Effector CD4-positive, alpha-beta T cell (primary cell): ENCODE measurements at places on chromosomes 11 and 22.

DNA sequence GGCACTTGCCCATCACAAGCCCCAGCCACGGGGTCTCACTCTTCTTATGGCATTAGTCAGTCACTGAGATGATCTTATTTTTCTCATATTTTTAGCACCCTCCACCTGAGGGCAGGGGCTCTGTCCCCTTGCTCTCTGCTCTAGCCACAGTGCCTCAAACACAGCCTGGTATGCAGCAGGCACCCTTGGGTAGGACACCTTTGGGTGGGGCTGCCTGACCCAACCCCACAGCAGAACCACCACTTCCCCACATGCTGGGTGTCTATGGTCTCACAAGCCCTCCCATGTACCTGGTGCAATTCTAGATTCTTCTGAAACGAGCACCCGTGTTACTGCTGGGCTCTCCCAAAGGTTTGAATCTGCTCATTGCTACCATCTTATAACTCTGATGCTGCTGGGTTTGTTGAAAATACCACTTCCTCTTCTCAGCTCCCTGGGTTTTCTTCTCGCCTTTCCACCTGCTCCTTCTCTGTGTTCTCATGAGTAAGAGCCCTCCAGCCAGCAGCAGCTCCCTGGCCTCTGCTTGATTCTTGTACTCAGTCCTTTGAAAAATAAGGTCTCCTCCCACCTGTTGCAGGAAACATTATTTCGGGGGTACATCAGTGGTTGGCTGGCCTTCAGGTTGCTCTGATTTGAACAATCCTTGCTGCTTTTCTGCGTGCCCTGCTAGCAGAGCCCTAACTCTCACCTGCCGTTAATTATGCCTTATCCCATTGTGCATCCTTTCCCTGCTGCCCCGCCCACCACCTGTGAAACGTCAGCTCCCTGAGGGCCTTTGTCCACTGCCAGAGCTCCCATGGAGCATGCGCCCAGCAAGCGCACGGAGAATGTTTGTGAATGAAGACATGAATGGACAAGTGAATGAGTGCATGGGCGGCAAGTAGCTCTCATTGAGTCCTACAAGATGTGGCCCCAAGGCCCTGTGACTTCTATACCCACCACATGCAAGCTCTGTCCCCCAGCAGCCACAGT, 1181.6 kb downstream of the TBC1D22A start:
- no peak for DNase-seq

GRCh38 chr11:123111465-123111864, 49.5 kb upstream of the HSPA8 start:
- DNase-seq, result no peak

DNA sequence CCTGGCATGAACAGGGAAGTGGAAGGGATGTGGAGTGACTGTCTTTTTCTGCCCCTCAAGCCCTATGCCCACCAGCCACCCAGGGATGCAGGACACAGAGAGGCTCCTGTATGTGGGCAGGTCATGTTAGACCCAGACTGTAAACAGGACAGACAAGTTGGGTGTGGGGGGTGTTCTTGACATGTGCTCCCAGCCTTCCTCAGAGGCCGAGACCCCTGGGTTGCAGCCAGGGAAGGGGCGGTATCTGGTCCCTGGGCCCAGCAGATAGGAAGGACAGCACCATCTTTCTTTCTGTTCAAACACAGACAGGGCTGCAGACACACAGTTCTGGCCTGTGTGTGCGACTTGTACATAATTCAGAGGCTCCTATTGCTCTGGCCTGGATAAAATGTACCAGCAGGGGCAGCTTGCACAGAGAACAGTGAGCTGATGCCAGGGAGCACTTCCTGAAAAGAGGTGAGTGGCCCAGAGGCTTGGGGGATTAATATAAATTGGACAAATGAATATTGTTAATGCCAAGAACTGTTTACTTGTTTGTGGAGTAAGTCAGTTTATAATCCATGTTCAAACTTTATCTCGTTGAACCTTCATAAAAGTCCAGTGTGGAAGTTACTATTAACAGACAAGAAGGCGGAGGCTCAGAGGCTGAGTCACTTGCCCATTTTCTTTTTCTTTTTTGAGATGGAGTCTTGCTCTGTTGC, 16.6 kb downstream of the GDPD5 start:
- no peak for DNase-seq

DNA sequence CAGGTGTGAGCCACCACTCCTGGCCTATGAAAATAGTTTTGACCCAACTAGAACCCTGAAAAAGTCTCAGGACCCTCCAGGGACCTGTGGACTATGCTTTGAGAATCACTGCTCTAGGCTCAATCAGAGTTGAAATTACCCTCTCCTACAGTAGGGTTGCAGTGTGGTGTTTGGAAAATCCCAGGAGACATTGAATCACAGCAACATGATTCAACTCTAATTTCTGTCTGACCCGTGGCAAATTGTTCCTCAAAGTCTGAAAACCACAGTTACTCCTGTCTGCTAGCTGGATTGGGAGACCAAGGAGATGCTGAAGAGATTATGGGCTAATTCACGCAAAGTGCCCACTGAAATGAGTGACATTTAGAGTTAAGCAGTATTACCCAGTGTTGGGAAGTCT, 5.4 kb upstream of the MTMR3 start:
- DNase-seq, result no peak

DNA sequence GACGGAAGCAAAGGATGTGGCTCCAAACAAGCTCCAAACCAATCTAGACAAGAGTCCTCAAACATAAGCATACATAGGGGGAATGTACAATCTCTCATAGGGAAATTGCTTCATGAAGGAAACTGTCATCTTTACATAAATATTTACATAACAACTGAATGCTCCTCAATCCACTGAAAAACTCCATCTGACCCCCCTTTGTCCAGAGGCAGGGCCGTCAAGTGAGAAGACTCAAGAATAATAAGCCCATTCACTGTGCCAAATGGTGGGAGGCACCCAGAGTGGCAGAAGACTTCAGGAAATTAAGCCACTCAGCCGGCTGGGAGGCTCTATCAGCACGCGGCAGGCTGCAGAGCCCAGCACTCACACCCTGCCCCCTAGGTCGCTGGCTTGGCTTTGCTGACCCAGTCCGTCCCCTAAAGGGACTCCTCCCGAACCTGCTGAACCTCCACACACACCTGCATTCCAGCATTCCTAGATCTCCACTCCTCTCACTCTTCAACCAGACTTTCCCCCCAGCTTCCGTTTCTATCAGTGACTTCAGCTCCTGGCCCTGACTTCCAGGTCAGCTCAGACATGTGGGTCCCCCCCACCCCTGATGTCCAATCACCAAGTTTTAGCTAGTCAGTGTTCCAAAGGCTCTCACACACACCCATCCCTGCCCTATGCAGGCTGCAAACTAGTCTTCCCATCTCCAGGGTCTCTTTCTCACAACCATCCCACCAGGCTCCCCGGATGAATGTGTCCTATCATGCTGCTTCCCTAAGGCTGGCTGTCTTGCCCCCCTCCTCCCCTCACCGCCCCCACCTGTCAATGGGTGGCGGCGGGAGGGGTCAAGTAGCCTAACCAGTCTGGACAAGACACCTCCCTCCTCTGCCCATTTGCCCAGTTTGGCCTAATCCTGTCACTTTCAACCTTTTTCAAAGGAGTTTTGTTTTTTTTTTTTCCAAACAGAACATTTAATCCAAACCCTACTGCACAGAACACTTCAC, 11.3 kb downstream of the VPS37C start:
- no peak for DNase-seq

GRCh38 chr11:107017104-107017432, 1.2 kb downstream of the GUCY1A2 start:
- no peak for DNase-seq

GRCh38 chr11:107816028-107816427, 42.6 kb downstream of the SLC35F2 start:
- no peak for DNase-seq

DNA sequence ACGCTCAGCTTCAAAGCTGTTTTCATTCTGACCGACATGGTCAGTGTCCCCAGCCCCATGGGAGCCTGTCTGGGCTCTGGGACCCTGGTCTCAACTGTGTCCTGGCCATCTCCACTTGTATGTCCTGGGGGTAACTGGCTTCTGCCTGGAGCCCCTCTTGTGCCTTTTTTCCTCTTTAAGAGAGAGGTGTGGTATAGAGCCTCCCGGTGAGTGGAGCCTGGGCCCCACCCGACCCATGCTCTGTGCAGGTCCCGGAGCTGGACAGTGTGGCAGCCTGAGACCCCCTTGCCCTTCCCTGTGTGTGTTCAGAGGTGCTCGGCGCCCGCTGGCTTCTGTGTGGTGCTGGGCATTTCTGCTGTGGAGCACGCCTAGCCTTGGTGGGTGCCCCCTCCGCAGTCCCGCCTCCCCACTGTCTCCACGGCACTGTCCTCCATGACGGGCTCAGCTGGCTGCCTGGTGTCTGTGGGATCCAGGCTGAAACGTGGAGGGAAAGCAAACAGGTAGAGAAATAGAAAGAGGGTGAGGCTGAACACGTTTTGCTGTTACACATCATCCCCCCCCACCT, 74.9 kb downstream of the PARVB start:
- DNase-seq, result no peak

- DNase-seq, result no peak
Measured at GRCh38 chr11:126465573-126466188, 110.2 kb downstream of the ST3GAL4 start.

GRCh38 chr11:46377831-46378230, 3.6 kb upstream of the MDK start:
- DNase-seq, result no peak

DNA sequence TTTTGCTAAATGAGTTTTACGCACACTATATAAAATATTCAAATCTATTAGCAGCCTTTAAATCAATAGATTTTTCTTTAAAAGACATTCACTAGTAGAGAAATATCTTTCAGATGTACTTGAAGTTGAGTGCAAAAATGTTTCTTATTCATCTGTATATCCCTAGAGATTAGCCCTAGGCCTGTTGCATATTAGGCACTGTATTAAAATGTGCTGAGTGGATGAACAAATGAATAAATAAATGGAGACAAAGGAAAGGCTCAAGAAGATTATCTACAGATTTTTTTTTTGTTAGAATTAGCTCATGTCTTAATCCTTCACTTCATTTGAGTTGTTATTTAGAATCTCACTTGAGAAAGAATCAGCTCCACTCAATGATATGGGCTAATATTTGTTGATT, 12.0 kb upstream of the MMP13 start:
- no peak for DNase-seq

DNA sequence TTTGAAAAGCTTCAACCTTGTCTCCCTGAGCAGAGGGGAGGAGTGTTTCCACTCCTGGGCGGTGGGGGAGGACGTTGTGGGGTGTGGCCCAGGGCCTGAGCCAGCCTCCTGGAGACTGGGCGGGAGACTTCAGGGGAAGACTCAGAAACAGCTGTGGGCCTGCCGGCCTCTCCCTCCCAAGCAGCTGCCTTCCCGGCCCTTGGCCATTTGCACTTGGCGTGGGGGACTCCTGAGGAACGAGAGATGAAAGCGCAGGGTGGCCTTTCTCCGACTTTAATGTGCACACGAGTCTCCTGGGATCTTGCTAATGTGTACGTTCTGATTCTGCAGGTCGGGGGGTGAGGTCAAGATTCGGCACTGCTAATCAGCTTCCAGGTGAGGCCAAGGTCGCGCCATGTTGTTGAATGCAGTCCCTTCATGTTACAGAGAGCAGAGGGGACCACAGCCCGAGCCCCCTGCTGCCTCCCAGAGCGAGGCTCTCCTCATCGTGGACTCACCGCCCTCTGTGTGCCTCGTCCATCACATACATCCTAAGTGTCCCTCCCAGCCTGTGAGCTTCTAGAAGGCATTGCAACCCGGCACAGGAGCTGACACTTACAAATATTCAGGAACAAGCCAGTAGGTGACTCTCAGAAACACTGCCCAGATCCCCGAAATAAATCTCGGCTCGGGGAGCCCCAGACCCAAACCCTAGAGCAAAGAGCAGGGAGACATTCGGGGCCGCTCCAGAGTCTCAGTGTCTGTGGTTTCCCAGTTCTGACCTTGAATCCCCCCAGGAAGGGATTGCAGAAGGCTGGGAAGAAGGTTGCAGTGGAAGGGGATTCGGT, 7.7 kb downstream of the LIF start:
- DNase-seq, result no peak

- DNase-seq, result peak; percentile 23
Measured at GRCh38 chr11:57324154-57324885, 432 bp downstream of the TNKS1BP1 start.

GRCh38 chr11:75013051-75013450, 24.3 kb downstream of the NEU3 start:
- no peak for DNase-seq

- DNase-seq, result no peak
Measured at GRCh38 chr22:17891481-17892167, 117.4 kb upstream of the BID start.

GRCh38 chr11:106234794-106235193, 157.3 kb downstream of the AASDHPPT start:
- no peak for DNase-seq

DNA sequence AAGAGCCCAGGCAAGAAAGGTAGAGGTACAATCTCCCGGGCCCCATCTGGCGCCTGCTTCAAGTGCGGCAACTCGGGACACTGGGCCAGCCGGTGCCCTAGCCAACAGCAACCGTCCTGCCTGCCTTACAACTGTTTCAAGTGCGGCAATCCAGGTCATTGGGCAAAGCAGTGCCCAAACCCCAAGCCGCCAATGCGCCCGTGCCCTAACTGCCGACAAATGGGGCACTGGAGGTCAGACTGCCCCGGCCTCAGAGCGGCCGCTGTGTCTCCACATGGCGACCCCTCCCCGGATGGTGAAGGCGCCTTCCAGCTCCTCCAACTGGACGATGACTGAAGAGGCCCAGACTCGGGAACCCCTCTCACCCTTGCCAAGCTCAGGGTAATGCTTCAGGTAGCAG, 11.4 kb upstream of the OR56A3 start:
- DNase-seq, result no peak

DNA sequence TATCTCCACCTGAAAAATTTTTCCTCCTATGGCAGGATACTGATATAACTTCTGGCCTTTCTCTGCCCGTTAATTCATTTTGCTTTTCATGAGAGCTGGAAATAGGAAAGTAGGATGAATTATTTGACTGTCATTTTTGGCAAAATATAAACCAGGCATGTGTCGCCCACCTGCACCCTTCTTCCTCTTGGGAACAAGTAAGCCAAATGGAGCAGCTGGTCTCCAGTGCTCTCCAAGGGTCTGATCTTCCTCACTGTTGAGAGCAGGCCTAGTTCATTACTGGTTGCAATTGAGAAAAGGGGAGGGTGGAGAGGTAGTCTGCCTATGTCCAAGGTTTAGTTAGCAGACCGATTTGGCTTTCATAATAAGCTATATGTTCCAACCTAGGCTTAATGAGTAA, 582.2 kb downstream of the DLG2 start:
- DNase-seq, result no peak

- DNase-seq, result no peak
Measured at GRCh38 chr22:42873356-42873755, 16.3 kb upstream of the ARFGAP3 start.
